ENCODE measurements at places on chromosomes 5 and 9. TPM values are rescaled to one million over a fixed set of nuclear protein-coding genes. Genes with fewer than 3 reads are reported as not detected.

DNA sequence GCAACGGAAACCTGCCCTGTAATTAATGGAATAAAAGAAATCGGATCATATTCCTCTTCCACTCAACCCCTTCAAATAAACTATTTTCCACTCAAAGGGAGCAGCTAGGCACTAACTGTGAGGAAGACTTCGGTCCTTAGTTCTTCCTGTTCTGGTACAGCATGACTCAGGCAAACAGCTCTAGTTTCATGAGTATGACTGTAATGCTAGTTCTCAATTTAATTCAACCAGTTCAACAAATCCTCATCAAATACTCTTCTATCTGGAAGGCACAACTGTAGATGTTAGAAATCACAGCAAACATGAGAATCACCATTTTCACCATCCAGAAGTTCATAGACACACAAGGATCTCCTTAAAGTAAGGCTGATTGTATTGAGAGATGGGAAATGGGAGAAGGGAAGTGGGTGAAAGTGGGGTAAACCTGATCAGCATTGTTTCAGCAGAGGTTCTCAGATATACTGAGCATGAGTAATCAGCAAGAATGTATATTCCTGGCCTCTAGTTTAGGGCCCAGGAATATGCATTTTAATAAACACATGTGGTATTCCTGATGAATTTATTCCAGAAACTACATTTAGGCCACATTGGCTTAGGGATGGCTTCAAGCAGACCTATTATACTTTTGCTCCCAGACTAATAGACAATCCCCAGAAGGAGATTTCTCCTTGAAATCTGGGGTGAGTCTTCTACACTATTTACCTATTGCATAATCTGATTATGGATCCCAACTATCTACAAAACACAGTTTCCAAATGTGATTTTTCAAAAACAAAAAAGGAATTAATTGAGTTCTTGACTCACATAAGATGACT, 141.1 kb upstream of the SLC12A2 start:
- no peak for DNase-seq
- no peaks in the 10 kb centered on the region for H3K36me3 ChIP-seq
- peaks cover 3% of the 10 kb centered on the region for H3K4me1 ChIP-seq

DNA sequence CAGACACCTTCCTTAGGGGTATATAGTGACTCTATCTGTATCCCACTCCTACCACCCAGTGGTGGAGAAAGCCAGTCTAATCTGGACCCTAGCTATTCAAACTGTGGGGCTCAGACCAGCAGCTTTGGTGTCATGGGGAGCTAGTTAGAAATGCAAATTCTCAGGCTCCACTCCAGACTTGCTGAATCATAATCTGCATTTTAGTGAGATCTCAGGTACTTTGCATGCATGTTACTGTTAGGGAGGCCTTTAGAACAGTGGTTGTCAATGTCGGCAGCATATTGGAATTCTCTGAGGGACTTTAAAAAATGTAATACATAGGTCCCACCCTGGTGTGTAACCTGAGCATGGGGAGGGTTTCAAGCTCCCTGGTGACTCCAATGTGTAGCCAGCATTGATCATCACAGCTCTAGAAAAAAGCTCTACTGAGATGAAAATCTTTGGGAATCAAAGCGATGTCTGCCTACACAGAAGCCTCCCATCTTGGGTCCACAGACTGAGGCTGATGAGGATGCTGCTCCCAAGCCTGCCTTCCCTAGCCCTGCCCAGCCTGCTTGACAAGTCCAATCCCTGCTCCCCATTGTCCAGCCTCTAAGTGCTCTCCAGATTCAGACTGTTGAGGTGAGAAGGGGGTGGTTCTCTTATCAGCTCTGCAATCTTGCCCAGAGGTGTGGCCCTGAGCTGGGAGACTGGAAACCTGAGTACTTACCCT, 11.9 kb upstream of the GM2A start:
- DNase-seq = no peak
- H3K36me3 ChIP-seq = peaks cover 3% of the 10 kb centered on the region
- H3K27me3 ChIP-seq = no peaks in the 10 kb centered on the region

DNA sequence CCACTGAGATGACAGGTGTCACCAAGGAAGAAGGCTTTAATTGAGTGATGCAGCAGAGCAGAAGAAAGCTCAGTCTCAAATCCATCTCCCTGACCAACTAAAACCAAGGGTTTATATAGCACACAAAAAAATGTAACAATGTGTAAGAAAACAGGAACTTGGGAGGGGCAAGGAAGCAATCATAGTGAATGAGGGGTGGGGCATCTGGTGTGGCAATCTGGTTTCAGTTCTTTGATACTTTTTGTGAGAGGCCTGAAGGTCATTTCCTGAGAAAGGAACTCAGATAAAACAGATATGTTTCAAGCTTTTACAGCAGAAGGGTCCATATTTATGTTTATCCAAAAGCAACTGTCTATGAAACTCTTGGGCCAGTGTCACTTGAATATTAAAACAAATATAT, 19.7 kb downstream of the CD180 start:
- DNase-seq = no peak
- peaks cover 13% of the 10 kb centered on the region for H3K36me3 ChIP-seq
- H3K4me1 ChIP-seq = peaks cover 29% of the 10 kb centered on the region
- no peak overlapping the region for H3K4me3 ChIP-seq

GRCh38 chr9:132020820-132021510, 58.7 kb downstream of the MED27 start:
- peaks cover 13% of the 10 kb centered on the region for H3K4me1 ChIP-seq
- no peak overlapping the region for H3K4me3 ChIP-seq
- H3K27me3 ChIP-seq = no peaks in the 10 kb centered on the region
- no peak overlapping the region for H3K27ac ChIP-seq
- DNase-seq = no peak
- H3K36me3 ChIP-seq = no peaks in the 10 kb centered on the region

The FOXD4L6 gene
- not detected for total RNA-seq

The SLC34A1 gene
- not detected for total RNA-seq

All from activated CD4-positive, alpha-beta memory T cell treated with anti-CD3 and anti-CD28 coated beads for 36 hours (primary cell).